A549 treated with GW870086 at 1 μM for 4 hours (cell line): ENCODE measurements at places on chromosomes 7 and 10. TPM values are rescaled to one million over a fixed set of nuclear protein-coding genes. Genes with fewer than 3 reads are reported as not detected.

The UPK3B gene
- 12.7 to 21.8 TPM (median 18.7 TPM) in 5 replicates for total RNA-seq

The SSMEM1 gene
- total RNA-seq = not detected in 5 replicates

The PHTF2 gene
- total RNA-seq = 13.2 to 17.8 TPM (median 17.2 TPM) in 5 replicates

The TRIM56 gene
- total RNA-seq = 11.6 to 15.7 TPM (median 12.4 TPM) in 5 replicates

The SPDYE5 gene
- not detected in 5 replicates for total RNA-seq

The PON1 gene
- 0.64 to 1.1 TPM (median 0.80 TPM) in 5 replicates for total RNA-seq

The GBF1 gene
- total RNA-seq = 21.8 to 25.4 TPM (median 23.2 TPM) in 5 replicates

The UCN3 gene
- total RNA-seq = not detected in 5 replicates

The GDF2 gene
- total RNA-seq = not detected in 5 replicates
